Forelimb muscle (tissue), 1 donor: ENCODE measurements at places on chromosomes 4 and X.

- no peak for DNase-seq
Observed at GRCh38 chr4:94412019-94412657, 39.6 kb upstream of the PDLIM5 start.

GRCh38 chr4:76866641-76867040 is 31.3 kb downstream of the SOWAHB start:
- DNase-seq = no peak

DNA sequence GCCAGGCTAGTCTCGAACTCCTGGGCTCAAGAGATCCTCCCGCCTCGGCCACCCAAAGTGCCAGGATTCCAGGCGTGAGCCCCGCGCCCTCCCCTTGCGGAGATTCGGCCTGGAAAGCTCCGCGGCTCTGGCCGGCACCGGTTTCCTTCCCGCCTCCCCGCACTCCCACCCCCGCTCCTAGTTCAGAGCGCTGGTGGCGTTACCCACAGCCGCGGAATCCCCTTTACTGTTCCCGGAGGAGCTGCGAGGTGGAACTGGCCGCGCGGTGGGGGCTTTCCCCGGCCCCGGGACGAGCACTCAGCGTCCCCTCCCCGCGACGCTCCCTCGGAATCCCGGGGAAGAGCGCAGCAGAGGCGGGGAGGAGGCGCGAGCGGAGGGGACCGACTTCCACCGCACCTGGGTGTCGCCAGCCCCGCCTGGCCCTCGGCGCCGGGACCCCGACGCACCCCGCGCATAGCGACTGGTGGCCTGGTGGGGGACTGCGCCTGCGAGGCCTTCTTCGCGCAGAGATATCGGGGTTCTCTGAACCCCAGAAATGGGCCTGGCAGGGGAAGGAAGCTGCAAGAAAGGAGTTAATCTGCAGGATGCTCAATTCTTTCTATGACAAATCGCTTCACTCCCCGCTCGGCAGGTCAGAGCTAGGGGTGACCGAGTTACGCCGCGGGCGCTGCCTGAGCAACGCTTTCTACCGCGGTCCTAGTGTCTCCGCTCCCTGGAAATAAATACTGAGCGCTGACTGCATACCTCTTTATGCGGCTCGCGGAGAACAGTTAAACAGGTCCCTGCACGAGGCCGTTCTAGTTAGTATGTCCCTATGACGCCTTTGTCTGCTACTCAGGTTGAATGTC is 14.6 kb upstream of the SLC25A4 start:
- no peak for DNase-seq

GRCh38 chr4:602559-602942 is 22.8 kb upstream of the PDE6B start:
- DNase-seq = no peak

DNA sequence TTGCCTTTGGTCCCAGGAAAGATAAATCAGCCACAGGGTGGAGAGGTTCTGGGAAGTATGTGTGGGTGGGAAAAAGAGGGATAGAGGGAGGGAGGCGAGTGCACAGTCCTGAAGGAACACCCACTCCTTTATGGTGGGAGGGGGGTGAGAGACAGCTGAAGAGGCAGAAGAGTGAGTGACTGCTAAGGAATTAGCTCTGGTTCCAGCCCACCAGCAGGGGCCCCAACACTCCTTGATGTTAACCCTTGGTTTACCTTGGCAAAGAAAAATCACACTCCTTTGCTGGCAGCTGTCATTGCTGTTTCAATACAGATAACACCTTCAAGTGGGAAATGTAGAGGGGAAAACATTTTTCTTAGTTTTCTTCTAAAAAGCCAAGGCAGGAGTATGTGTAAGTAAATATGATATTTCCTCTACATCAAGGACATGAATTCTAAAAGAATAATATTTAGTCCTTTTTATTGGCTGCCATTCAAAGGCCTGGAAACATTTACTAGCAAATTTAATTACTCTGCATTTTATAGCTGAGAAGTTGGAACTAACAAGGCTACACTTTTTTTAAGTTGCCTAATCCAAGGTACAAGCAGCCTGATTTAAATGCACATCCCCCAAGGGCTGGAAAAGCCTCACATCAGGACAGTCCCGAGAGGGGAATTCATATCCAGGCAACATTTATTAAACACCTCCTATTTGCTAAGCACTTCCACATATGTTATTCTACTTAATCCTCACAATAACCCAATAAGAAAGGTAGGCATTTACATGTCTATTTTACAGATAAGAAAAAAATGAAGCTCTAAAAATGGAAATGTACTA is 81.7 kb downstream of the HS6ST2 start:
- no peak for DNase-seq

GRCh38 chr4:43471950-43472349 is 579.4 kb downstream of the GRXCR1 start:
- no peak for DNase-seq

DNA sequence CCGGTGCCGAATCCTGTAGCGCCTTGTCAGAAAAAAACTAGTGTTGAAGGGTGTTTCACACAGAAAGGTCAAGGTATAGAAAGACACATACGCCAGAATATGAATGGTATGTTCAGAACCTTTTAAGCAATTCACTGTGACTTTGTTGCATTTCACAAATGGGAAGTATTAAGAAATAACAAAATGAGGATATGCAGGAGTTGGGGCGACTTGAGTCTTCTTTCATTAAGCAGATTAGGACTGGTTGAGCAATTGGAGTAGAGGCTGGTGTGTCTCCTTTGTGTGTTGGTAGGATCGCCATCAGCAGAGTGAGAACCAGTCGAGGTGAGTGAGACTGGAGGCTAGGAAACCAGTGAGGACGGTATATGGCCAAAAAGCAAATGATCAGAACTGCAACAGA is 1454.5 kb upstream of the TENM3 start:
- no peak for DNase-seq

GRCh38 chrX:27583976-27584375 is 6.2 kb upstream of the DCAF8L2 start:
- DNase-seq = no peak

DNA sequence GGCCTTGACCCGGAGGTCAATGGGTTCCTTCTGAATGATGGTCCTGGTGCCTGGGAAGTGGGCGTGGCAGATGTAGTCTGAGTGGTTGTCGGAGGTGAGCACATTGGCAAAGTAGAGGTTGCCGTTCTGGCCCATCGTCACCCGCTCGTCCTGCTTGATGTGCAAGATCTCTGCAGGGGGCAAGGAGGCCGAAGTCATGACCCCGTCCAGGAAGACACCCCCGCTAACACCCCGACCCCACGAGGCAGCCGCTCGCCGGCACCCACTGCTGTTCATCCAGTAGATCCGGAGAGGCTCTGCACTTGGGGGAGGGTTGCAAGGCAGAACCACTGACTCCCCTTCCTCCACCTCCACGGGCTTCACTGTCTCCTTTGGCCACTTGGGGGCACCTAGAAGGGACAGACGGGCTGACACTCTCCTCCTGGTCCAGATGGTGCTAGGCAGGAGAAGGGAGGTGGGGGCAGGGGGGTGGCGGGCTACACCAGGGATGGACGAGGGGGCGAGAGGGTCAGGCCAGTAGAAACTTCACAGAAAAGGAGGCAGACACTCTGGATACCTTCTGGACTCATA is 15.1 kb downstream of the L1CAM start:
- DNase-seq = no peak

DNA sequence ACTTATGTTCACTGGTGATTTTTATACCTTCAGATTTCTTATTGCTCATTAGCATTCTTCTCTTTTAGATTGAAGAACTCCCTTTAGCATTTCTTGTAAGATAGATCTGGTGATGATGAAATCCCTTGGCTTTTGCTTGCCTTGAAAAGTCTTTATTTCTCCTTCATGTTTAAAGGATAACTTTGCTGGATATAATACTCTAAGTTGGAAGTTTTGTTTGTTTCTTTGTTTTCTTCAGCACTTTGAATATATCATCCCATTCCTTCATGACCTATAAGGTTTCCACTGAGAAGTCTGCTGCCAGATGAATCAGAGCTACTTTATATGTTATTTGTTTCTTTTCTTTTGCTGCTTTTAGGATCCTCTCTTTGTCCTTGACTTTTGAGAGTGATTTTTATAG is 18.5 kb downstream of the CC2D2A start:
- DNase-seq = no peak

- no peak for DNase-seq
Observed at GRCh38 chrX:55715847-55716246, 1.7 kb upstream of the RRAGB start.

DNA sequence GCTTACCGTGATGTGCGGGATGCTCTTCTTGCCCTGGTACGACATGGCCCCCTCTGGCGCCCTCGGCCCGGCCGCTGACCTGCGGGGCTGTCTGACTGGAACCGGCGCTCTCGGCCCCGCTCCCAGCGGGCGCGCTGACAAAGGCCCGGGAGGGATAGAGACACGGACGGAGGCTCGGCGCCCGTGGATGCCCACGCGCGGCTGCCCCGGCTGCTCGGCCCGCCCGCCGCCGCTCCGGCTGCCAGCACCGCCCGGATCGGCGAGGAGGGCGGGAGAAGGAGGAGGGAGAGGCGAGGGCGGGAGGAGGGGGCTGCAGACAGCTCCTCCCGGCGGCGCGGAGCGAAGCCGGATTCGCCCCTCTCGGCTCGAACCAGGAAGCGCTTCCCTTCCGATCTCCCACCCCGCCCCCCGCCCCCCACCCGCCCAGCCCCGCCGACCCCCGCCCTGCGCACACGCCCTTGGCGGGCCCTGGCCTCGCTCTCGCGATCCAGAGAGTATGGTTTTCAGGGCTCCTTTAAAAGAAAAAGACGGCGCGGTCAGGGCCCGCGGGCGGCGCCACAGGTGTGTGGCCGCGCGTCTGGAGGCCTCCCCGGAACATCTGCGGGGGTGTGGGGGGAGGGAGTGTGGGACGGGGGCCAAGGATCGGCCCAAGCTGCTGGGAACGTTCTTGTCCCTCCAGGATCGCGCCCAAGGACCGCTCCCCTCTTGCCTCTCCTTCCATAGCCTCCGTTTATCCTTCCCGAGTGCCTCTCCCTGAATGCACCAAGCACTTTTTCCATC is 4.5 kb downstream of the CRMP1 start:
- DNase-seq = no peak

DNA sequence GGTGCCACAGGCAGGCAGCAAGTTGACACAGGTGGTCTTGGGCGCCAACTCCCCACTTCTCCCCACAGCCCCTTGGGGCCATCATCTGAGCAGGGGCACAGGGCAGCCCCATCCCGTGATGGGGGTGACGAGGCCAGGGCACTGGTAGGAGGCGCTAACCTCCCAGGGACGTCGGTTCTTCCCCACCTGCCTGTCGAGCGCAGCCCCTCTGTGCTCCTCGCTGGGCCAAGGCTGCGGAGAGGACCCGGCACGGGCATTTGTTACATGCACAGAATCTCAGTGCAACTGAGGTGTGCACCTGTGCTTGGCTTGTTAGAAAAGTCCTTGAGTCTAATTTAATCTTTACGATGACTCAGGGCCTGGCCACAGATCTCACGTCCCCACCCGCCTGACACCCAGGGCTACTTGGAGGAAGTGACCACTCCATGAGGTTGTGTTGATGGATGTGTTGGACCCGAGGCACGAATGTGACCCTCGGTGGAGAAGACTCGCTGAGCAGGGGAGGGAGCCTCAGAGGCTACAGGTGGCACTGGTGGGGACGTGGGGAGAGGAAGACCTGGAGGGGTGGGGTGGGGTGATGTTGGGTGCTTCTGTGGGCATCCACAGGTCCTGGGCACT is 3.1 kb upstream of the SH3TC1 start:
- DNase-seq = no peak

GRCh38 chr4:8435656-8436121 is 4.8 kb downstream of the ACOX3 start:
- no peak for DNase-seq

DNA sequence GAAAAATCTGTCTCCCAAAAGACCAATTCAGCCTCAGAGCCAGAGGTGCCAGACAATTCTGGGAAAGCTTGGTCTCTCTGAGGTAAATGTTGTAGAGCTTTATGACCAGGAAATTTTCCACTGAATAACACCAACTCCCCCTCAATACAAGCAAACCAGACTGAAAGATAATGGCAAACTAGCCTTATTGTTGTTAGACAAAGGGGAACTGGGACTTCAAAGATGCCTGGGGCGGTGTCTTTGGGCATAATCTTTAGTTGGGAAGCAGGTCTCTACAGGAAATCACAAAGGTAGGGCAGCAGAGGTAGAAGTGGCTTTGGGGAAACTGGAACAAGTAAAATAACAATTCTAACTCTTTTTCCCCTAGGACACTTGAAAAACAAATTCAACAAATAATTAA is 12.0 kb downstream of the COL4A6 start:
- DNase-seq = no peak

DNA sequence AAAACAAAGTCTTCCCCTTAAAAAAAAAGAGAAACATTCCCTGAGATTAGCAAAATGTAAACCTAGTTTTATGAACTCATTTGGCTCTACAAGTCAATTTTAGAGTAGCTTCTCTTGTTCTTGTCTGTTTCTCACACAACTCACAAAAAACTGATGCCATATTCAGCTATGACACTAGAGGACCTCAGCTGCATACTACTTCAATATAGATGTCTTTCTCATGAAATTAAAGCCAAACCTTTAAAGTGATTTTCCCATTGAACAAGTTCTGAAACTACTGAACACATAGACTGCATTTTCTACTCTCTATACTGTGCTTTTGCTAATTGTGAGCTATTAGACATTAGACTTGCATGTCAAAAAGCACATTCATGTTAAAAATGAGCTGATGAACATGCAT is 49.8 kb downstream of the TBCK start:
- DNase-seq = peak; percentile 58

- DNase-seq = no peak
Observed at GRCh38 chrX:141405486-141405852, 163.2 kb upstream of the SPANXC start.

DNA sequence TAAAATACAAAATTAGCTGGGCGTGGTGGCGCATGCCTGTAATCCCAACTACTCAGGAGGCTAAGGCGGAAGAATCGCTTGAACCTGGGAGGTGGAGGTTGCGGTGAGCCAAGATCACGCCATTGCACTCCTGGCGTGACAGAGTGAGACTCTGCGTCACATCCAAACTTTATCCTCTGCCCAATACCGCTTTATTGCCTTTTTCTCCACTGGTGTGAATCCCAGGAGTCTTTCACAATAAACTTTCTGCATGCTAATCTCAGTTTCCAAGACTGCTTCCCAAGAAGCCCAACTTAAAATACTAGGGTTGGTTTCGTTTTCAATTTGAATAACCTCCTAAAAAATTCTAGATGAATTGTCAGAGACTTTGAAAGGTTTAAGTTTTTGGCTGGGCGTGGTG is 27.2 kb upstream of the DHX15 start:
- no peak for DNase-seq

DNA sequence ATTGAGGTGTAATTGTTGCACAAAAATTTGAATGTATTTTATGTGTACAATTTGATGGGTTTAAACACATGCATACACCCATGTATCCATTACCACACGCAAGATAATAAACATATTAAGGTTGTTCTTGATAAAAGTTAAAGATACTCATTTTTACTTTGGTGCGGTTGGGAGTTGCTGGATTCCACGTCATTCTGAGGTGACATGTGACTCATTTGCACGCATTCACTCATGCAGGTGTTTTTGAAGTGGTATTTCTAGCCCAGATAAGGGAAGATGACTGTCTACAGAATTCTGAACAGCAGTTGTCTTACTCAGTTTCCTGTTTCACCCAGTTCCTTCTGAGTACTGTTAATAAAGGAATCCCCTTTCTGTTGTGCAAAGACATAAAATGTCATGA is 142.0 kb downstream of the RTL3 start:
- DNase-seq = no peak

GRCh38 chrX:115360220-115360781 is 70.8 kb downstream of the LUZP4 start:
- DNase-seq = no peak
